Dermis blood vessel endothelial cell (primary cell): ENCODE measurements at places on chromosomes 7 and 10. TPM values are rescaled to one million over a fixed set of nuclear protein-coding genes. Genes with fewer than 3 reads are reported as not detected.

DNA sequence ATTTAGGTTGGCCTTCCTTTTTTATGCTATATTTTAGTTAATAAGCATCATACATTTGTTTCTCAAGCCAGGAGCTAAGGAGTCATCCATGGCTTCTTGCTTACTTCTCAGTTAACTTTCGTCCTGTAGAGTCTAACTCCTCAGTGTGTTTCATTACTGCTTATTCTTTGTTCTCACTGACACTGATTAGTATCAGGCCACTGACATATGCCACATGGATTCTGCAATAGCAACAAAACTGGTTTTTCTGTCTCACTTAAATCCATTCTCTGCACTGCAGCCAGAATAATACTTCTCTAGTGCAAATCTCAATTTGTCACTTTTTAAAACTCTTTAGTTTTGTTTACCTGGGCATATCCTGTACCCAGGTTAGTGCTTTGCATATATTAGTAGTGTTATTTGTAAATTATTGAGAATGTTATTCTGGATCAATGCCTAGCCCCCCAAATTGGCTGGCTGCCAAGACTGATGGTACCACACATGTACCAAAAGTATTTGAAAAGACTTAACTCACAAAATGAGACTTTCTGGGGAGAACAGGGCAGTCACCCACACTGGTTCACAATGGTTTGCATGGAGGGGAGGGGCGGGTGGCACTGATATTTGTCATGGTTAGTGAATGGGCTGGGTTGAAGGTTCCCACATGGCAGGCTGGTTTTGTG, 79.1 kb downstream of the CCSER2 start:
- no peak for DNase-seq

DNA sequence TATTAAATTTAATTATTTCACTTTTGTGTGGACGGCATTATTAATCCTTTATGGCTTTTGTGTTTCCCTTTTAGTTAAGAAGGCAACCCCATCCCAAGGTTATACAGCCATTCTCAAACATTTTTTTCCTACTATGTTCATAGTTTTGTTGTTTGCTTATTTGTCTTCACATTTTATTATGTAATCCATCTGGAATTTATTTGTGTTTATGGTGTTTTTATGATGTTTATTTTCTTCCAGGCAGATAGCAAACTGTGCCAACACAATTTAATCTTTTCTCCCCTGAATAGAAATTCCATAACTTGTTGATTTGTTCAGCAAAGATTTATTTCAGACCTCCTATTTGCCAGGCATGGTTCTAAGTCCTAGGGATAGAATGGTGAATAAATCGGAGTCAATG, 42.9 kb downstream of the RAB18 start:
- DNase-seq: no peak

GRCh38 chr10:96609510-96609909, 22.7 kb upstream of the TM9SF3 start:
- DNase-seq: no peak

DNA sequence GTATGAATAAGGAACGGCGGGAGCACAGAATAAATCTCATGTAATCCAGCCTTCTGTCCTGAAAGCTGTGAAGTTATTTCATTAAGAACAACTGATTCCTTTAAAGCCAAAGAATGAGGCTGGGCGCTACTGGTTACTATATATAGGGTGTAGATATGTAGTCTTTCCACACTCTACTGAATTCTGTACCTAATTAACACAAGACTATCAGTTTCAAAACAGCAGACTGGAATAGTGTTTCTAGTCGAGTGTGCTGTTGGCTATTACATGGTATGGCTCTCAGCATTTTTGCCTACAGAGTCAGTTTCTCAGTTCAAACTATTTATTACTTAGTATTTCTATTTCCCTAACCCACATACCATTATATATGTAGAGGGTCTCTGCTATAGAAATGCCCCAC, 163.3 kb downstream of the THSD7A start:
- no peak for DNase-seq

- no peak for DNase-seq
Measured at GRCh38 chr10:89250865-89251408, 638 bp downstream of the LIPA start.

- DNase-seq: no peak
Measured at GRCh38 chr10:59033622-59034021, 142.8 kb upstream of the PHYHIPL start.

- DNase-seq: no peak
Measured at GRCh38 chr7:1238931-1239802, 6.5 kb downstream of the UNCX start.

DNA sequence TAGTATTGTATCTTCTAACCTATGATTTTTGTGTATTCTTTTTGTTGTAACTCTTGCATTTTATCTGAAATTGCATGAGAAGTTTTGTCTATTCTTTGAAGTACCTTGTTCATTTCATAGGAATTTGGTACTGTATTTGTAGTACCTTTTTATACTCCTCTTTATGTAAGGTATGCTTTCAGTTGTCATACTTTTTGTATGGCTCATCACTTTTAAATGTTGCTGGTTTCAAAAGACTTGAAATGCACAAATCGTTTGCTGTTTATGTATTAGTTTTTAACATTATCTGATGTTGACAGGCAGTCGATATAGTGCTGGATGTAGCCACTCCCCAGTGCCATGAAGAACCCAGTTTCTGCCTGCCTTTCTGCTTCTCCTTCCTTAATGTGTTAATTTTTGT, 158.1 kb downstream of the SDK1 start:
- no peak for DNase-seq

DNA sequence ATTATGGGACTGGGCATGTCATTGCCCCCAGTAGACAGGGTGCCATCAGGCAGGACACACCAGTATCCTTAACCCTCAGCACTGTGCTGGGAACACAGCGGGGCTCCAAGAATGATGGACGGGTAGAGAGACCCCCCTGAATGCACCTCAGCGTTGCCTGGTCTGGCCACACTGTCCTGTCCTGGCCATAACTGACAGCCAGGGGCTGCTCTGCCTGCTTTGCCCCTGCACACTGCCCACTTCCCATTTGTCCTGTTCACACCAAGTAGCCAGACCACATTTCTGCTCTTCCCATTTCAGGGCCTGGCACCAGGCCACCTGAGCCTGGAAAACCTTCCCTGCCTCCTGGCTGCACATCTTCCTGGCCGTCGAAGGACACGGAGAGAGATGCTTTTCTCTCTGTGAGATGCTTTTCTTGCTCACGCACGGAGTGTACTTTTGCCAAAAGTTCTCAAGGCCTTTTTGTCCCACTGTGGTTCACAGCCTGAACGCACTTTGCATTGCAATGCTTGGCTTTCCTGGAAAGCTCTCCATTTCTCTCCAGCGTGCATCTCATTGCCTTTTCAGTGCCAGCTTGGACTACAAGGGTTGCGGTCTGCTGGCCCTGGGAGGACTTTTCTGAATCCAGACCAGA, 131.0 kb upstream of the EEPD1 start:
- no peak for DNase-seq

GRCh38 chr7:2353113-2353935, 1.3 kb upstream of the EIF3B start:
- DNase-seq: no peak

DNA sequence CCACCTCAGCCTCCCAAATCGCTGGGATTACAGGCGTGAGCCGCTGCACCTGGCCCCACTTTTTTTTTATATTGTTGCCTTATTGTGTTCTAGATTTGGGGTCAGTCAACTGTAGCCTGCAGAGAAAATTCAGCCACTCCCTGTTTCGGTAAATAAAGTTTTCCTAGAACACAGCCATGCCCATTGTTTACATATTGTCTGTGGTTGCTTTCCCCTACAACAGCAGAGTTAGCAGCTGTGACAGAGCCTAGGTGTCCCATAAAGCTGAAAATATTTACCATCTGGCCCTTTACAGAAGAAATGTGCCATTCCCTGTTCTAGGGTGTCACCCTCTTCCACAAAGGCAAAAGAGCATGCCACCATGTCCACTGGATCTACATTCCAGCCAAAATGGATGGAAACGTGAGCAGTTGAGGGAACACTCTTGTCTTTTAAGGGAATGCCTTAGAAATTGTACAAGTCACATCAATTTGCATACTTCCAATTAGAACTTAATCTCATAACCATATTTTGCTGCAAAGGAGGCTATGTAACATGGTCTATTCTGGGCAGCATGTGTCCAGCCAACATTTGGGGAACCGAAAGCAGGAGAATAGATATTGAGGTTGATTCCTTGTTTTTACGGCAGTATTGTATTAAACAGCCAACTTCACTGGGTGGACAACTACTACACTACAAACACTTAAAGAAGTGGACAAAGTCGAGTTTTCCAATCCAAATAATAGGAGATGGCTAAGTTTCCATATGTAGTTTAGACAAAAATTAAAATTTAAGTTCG, 11.0 kb upstream of the BLVRA start:
- DNase-seq: no peak

- DNase-seq: no peak
Measured at GRCh38 chr10:69649786-69650550, 19.9 kb downstream of the FAM241B start.

- no peak for DNase-seq
Measured at GRCh38 chr7:101575168-101575567, 53.9 kb downstream of the MYL10 start.

DNA sequence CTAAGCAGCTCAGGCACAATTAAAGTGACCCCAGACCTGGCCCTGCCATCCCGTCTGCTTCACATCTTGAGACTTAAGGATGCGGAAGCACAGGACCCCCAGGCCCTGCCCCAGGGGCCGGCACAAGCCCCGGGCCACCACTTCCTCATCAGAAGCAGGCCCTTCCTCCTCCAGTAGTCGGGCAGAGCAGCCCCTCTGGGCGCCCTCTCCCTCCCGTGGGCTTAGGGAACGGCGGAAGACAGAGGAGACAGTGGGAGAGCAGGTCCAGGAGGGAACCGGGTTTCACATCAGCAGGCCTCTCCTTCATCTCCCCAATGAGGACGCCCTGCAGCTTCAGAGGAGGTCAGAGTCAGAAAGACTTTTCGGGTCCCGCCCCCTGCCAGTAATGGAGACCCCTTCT, 135.7 kb upstream of the PPIF start:
- no peak for DNase-seq

GRCh38 chr7:99021941-99022560, 121.9 kb downstream of the SMURF1 start:
- DNase-seq: peak; percentile 26

DNA sequence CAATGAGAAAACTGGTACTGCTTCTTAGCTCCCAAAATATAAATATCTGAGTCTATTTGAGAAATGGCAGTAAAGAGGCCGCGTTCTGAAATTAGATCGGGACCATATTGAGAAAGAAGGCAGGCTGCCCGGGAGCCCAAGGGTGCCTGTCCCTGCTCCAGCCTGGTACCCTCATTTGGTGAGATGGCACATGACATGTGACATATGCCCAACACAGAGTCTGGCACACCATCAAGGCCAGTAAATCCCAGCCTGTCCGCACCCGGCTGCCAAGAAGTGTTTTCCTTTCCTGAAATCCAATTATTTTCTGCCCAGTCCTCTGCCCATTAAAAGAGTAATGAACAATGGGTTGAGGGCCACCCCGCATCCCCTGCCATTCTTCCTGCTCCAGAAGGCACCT, 66.4 kb downstream of the CDH23 start:
- DNase-seq: no peak

DNA sequence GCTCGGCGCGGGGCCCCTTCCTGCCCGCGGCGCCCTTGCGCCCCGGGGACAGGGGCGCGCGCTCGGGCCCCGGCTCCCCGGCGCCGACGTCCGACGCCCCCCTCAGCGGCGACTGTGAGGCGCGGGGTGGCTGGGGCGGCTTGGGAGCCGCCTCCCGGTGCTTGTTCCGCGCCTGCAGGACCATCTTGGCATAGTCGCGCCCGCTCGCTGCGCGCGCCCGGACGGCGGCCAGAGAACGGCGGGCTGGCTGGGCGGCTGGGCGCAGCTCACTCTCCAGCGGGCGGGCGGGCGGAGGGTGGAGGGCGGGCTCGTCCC, at the start of gene DPY19L1:
Gene DPY19L1, minus strand, starts transcription at position 275 of the 315 bp plus-strand sequence. Its CDS starts 91 bp downstream, at position 184.
- DNase-seq: no peak

- no peak for DNase-seq
Measured at GRCh38 chr10:69571618-69572158, 1.5 kb downstream of the NEUROG3 start.

DNA sequence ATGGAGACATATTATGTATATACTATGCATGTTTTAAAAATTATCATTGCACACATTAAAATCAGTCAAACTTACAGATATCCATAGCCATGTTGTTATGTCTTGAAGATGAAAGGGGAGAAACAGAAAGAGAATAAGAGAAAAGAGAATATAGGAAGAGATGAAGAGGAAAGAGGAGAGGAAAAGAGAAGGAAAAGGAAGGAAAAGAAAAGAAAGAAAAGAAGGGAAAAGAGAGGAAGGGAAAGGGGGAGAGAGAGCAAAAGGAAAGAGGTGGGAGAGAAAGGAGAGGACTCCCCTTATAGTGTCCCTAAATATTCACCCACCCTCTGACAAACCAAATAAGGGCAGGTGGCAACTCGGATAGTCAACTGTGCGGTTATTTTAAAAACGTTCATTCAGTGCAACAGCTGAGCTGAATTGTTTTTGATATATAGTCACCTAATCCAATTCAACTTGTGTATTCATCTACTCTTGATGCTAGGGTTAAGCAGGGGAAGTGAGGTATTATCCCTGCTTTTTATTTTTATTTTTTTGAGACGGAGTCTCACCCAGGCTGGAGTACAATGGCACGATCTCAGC, 14.6 kb downstream of the SVIL start:
- DNase-seq: no peak

DNA sequence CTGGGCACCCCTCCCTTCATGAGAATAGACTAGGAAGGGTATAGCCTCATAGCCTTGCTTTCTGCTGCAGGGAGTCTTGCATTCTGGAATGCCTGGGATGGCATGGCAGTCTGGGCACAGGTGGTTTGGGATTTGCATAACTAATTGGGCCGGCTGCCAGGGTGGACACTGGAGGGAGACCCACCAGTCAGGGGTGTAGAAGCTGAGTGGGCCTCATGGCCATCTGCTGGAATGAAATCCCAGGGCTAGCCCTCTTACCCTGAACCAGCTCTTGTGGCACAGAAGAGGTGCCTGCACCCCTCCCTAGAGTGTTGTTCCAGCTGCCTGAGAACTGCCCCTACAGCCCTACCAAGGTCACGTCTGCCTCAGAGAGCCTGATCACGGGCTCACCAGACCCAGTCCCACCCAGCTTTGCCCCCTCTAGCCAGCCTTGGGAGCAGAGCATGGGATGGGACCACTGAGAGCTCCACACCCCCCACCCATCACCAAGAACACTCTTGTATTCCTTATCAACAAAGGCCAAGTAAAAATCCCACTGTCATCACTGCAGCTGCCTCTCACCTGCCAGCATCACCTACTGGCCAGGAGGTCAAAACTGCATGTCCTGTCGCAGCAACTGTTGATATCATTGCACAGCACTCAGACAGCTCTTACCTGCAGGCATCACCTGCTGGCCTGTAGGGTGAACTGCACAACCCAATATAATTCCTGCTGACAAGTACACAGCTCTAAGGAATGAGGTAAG, 148.9 kb downstream of the ZEB1 start:
- DNase-seq: peak; percentile 57

Gene FBXO24
- 0.60 TPM in 1 of 2 replicates, not detected in the other for total RNA-seq

Gene ZNF239
- total RNA-seq: 0.51 and 0.84 TPM in 2 replicates

Gene SFTPD
- total RNA-seq: not detected in 2 replicates

Gene SLC26A5
- 0.85 and 0.93 TPM in 2 replicates for total RNA-seq

Gene RET
- 1.0 and 1.2 TPM in 2 replicates for total RNA-seq

Gene ZNF365
- total RNA-seq: under 0.01 TPM in 1 of 2 replicates, not detected in the other

Gene ZP3
- 1.0 and 2.8 TPM in 2 replicates for total RNA-seq

Gene ADCK2
- 30.6 and 44.2 TPM in 2 replicates for total RNA-seq

Gene DKK1
- total RNA-seq: 18.6 and 19.6 TPM in 2 replicates

Gene HOXA6
- 2.9 and 8.6 TPM in 2 replicates for total RNA-seq

Gene PIP
- total RNA-seq: not detected in 2 replicates

Gene TET1
- total RNA-seq: 1.2 TPM in 2 replicates

Gene MALRD1
- 0.09 TPM in 1 of 2 replicates, not detected in the other for total RNA-seq

Gene TMEM196
- not detected in 2 replicates for total RNA-seq
